ENCODE measurements at places on chromosomes 3 and 15.

GRCh38 chr3:114716126-114716525, 422.3 kb downstream of the TIGIT start:
- no peak for DNase-seq

DNA sequence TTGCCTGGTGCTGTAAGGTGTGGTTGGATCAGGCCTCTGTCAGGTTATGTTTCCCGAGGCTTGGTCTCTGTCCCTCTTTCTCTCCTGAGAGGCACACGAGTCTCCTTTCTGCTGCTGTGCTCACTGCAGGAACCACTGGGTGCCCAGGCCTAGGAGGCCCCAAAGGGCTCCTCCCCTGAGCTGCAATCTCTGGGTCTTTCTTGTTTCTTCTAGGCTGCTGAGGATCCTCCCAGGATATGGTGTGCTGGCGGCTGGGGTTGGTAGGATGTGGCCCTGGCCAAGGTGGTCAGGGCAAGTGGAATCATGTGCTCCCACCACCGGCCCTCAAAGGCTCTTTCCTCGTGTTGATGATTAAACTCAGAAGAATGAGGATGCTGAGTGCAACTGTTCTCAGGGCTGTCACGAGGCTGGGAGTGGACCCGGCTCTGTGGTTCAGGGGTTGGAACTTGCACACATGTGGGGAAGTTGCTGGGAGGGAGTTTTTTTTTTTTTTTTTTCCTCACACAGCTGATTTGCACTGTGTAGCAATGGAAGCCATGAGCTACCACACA, 43.6 kb upstream of the CTSH start:
- DNase-seq = no peak

- DNase-seq = no peak
Measured at GRCh38 chr15:36798794-36799193, 219.4 kb downstream of the CDIN1 start.

- DNase-seq = no peak
Measured at GRCh38 chr3:118269537-118270125, 765.0 kb downstream of the IGSF11 start.

DNA sequence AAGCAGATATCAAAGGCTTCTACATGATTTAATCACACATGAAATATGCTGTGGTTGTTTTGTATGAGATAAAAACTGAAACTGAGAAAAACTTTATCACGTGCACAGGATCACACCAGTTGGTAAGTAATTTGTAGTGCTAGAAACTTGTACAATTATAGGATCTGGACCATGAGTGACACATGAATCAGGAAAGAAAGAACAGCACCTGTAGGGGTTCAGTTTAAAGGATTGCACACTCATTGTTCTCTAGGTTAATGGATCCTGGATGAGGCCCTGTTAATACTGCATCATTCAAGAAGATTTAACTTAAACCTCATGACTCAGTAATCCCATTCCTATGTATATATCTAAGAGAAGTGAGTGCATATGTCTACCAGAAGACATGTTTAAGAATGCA, 87.9 kb downstream of the STT3B start:
- DNase-seq = no peak

DNA sequence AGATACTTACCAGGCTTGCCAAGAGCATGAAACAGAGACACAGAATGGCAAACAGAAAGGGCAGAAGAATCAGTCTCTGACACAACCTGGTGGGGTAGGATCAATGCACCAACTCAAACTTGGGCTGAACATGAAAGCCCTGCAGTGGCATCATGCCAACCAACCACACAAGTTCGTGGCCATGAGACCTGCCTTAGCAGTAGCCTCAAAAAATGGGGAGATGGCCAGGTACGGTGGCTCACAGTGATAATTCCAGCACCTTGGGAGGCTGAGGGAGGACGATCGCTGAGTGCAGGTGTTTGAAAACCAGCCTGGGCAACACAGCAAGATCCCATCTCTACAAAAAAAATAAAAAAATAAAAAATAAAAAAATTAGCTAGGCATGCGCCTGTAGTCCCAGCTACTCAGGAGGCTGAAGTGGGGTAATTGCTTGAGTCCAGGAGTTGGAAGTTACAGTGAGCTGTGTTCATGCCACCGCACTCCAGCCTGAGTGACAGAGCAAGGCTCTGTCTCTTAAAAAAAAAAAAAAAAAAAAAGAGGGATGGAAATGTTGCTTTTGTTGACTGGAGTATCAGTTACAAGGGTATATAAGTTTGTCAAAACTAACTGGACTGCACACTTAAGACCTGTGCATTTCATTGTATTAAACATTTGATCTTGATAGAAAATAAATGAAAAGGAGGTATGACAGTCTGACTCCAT, 93.4 kb downstream of the XXYLT1 start:
- no peak for DNase-seq

- no peak for DNase-seq
Measured at GRCh38 chr3:179962629-179963387, 73.9 kb downstream of the PEX5L start.

DNA sequence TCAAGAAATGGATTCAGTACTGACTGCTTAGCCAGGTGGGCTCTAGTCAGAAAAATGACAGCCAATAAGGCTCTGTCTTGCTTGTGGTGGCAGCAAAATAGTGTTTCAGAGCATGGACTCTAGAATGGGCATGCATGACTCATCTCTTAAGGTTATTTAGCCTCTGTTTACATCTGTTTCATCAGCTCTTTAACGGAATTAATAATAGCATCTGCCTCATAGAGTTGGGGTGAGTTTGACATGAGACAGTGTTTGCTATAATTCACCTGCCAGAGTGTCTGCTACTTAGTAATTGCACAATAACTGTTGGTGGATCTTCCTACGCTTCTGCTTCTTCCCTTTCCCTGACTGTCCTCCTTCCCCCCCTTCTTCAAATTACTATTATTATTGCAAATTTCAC, 350.4 kb upstream of the SEMA6D start:
- DNase-seq = no peak

DNA sequence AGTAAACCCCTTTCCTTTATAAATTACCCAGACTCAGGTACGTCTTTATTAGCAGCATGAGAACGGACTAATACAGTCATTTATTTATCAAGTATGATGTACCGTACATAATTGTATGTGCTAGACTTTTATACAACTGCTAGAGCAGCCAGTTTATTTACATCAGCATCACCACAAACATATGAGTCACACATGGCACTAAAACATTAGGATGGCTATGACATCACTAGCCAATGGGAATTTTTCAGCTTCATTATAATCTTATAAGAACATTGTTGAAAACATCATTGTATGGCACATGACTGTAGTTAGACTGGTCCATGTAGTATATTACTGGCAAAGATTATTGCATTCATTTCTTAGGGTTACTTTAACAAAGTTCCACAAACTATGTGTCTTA, 121.7 kb downstream of the ZMAT3 start:
- DNase-seq = no peak

GRCh38 chr15:89837134-89837829, 22.6 kb upstream of the ANPEP start:
- no peak for DNase-seq

DNA sequence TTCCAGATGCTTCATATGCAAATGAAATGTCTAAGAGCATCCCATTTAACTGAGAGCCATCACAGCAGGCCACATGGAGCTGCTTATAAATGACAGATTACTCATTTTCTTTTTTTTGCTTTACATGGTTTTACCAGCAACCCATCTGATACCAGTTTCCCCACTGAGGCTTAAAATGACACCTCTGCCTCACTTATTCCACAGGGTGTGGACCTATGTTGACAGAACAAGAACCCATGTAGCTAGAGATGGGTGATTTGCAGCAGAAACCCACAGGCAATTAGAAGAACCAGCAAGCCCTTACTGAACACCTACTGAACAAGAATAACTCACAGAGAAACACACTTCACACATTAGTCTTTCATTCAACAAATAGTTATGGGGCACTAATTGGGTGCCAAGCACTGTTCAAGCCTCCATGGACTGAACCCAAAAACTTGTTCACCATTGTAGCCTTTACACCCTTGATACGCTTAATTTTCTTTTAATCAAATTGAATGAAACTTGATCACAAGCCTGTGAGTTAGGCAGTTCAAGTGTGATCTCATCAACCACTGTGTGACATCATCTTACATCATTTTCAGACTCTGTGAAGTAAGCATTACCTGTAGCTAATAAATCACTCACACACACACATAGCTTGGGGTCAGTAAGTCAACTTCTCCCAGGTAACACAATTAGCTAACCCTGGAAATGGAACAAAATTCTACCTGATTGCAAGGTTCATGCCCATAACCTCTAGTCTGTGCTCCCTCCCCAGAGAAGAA, 45.4 kb downstream of the MAGI1 start:
- DNase-seq = no peak

GRCh38 chr15:85607842-85608241, 186.9 kb downstream of the KLHL25 start:
- DNase-seq = no peak

DNA sequence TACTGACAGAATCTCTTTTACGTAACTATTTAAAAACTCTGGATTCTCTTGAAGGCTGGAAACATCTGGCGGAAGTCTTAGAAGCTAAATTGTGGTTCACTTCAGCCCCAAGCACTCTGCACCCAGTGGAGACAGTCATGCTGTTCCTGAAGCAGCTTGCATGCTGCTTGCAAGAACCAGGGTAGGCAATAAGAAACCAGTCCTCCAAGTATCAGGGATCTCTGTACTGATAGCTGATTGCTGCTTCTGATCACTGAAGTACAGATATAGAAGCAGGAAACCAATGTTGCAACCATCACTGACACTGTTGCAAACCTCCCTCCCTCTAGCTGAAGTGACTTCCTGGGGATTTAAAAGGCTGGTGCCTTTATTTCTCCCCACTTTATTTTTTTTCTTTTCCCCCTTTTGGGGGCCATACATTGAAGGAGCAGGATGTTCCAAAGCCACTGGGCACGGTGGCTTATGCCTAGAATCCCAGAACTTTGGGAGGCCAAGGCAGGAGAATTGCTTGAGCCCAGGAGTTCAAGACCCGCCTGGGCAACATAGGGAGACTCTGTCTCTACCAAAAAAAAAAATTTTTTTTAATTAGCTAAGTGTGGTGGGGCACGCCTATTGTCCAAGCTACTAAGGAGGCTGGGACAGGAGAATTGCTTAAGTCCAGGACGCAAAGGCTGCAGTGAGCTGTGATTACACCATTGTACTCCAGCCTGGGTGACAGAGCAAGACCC, 15.3 kb downstream of the SPCS1 start:
- DNase-seq = no peak

DNA sequence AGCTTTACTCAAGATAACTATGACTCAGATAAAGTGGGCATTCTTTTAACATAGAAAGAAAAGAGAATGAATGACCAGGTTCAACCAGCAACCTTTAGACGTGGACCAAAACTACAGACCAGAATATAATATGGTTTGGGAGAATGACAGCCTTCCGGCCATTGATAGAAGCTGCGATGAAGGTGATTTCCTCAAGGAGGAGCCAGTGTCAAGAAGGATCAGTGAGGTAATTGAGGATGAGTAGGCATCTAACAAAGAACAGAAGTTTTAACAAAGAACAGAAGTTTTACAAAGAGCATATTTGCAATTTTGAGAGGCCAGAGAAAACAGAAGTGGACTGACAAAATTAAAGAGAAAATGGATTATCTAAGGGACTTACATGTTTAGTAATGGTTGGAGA, 289.0 kb upstream of the AGTR1 start:
- no peak for DNase-seq

DNA sequence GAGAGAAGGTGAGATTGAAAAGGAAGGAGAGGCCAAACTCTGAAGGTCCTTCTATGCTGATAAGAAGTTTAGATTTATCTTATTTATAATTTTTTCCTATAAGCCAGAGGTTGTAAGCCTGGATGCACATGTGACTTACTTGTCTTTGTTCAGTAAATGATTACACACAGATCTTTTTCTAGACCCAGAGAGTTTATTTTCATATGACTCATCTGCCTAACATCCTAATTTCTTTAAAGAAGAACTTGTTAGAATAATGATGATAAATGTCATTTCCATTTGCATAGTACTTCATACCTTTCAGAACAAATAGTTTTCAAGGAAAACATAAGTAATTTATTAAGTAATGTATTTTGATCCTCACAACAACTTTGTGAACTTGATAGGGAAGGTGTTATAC, 434.8 kb upstream of the DPH6 start:
- DNase-seq = no peak

- DNase-seq = no peak
Measured at GRCh38 chr3:21331321-21331720, 419.7 kb downstream of the ZNF385D start.

DNA sequence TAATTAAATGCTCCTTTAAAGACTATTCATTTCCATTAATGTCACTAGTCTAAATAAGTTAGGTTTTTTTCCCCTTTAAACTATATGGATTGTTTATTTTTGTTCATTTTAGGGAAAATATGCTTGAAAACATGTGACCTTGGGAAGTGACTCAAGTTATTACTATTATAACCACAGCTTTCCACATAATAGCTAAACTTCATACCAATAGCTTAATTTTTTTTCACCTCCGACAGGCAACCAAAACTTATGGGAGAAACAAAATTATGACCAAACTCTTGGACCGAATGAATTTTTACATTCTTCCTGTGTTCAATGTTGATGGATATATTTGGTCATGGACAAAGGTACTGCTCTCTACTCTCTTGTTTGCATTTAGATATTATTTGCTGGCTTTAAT, 16.2 kb downstream of the CPA3 start:
- DNase-seq = no peak

- peak; percentile 58 for DNase-seq
Measured at GRCh38 chr3:123960781-123961507, at the start of gene CCDC14. Gene CCDC14 (minus strand): TSS chr3:123961229. CDS start chr3:123961173, 56 bp downstream.

GRCh38 chr3:94716326-94717018, 653.6 kb downstream of the NSUN3 start:
- no peak for DNase-seq

- no peak for DNase-seq
Measured at GRCh38 chr15:33392453-33392852, 81.7 kb downstream of the RYR3 start.
